ENCODE measurements at places on chromosomes 4 and X. TPM values are rescaled to one million over a fixed set of nuclear protein-coding genes. Genes with fewer than 3 reads are reported as not detected.

The FAM133A gene
- 1.3 TPM for total RNA-seq

The PHEX gene
- total RNA-seq, result 0.85 TPM

The SLC38A5 gene
- total RNA-seq, result 0.04 TPM

The PRMT9 gene
- 10.5 TPM for total RNA-seq

The CDS1 gene
- 3.7 TPM for total RNA-seq

GRCh38 chr4:151097759-151098158, 1.7 kb upstream of the RPS3A start:
- DNase-seq, result no peak

GRCh38 chr4:88211473-88212252, 53.2 kb upstream of the ABCG2 start:
- no peak for DNase-seq

GRCh38 chr4:20127626-20128025, 124.1 kb upstream of the SLIT2 start:
- DNase-seq, result no peak

DNA sequence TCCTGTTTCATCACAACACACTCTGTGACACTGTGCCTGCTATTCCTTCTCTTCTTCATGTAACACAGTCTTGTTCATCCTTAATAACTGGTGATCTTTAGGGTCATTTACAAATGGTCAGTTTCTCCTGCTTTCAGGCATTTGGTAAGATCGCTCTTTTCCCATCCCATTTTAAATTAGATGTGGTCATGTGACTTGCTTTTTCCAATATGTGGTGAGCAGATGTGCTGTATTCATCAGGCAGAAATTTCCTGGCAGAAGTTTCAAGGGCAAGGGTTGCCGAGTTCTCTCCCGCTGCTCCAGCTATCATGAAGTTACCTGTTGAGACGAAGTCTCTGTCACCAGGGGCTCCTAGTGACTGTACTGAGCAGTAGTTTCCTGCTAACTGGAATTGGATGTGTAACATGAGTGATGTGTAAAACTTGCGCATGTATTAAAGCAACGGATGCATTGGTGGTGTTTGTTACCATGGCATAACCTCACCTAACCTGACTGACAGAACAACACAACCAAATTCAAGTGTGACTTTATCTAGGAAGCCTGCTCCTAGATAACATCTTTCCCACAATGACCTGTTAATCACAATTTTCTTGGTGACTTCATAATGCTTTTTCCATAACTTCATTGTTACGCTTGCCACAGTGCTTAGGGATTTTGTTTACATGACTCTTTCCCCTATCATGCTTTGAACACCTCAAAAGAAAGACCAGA, 29.5 kb upstream of the BMPR1B start:
- DNase-seq, result no peak

DNA sequence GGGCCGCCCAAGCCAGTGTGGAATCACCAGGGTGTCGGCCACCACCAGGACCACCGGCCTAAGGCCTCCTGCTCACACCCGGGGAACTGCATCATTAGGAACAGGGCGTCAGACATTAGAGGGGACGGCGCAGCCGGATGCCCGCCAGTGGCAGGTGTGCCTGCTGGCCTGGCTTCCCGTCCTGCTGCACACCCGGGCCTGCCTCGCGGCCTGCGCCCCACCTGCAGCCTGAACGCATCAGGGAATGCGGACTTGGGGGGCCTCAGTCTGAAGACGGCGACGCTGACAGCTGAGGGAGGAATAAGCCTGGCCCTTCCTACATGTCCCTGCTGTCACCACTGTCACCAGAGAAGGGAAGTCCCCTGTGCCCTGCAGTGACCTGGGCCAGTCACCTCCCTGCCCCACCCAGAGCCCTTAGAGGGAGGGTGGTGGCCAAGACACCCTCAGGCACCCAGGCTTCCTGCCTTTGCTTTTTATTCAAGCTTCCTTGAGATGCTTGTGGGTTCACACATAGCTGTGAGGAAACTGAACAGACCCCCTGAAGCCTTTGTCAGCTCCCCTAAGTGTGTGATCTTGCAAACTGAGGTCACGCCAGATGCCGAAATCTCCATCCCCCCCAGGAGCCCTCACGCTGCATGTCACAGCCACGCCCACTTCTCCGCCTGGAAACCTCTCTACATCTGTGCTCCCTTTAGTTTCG, 3.2 kb downstream of the DGKQ start:
- DNase-seq, result no peak

DNA sequence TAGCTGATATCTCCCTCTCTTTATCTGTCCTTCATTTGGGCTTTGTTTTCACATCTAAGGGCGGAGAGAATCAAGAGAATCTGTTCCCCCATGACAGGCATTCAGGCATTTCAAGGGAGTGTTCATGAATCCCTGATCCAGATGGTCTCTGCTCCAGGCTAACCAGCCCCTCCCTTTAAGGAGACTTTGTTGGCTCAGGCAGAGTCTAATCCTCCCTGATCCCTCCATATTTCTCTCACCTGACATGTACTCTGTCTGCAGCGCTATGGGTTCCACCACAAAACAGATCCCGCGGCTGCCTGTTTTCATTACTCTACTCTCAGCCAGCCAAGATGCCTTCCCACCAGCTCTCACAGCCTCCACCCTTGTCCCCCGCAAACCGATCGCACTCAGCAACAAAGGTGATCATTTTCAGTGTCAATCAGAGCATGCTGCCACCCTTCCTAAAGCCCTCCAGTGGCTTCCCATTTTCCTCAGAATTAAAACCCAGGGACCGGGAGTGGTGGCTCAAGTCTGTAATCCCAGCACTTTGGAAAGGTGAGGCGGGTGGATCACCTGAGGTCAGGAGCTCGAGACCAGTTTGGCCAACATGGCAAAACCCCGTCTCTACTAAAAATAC, 30.3 kb upstream of the SLC2A9 start:
- DNase-seq, result no peak

DNA sequence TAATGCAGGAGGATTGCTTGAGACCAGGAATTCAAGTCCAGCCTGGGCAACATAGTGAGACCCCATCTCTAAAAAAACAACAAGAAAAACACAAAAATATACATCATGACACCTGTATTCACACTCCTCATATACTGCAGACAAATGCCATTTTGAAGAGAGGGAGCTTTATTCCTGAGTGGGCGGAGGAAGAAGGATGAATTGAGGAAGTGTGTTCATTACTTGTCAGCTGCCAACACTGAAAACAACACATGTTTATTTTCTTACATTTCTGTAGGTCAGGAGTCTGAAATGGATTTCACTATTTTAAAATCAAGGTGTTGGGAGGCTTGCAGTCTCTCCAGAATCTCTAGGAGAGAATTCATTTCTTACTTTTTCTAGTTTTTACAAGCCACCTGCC, 47.2 kb upstream of the CD99 start:
- no peak for DNase-seq

DNA sequence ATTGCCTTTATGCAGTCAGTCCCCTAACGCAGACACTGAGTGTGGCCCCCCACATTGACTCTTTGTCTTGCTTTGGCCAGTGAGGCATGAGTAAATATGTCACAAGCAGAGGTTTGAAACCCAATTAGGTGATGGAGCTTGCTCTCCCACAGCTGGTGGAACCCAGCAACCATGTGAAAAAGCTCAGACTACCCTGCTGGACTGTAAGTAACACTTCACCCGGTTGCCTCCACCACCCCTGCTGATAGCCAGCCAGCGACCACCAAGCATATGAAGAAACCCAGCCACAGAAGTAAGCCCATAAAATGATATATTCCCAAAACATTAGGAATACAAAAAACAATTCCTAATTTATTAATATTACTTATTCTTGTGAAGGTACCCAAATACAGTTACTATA, 21.6 kb upstream of the PDCL2 start:
- no peak for DNase-seq

DNA sequence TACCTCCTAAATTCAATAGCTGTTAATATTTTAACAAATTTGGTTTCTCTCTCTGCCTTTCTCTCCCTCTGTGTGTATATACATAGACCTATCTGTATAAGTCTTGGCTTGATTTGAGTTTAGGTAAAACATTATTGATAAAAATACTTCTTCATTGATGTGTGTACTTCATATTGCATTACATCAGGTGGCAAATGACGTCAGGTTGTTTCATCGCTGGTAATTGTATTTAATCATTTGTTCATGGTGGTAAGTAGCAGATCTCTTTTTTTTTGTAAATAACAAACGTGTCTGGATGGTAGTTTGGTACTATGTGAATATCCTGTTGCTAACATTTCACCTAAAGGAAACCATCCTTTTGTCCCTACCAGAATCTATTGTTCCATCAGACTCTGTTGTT, 55.1 kb downstream of the GALNT7 start:
- no peak for DNase-seq

DNA sequence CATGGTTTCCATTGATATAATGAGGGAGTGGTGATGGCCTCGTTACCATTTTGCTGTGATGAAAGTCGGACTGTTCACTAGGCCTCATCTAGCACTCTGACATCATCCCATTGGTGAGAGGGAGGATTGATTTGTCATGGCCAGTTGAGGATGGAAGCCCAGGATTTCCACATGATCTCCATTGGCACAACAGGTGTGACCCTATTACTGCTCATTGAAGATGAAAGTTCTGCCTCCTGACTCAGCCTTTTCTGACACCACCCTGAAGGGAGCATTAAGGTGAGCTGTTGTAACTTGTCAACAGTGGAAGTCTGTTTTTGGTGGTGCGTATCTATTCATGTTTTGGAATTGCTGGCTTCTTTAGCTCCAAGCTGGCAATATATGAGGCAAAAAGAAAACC, 144.2 kb downstream of the PABPC4L start:
- no peak for DNase-seq

DNA sequence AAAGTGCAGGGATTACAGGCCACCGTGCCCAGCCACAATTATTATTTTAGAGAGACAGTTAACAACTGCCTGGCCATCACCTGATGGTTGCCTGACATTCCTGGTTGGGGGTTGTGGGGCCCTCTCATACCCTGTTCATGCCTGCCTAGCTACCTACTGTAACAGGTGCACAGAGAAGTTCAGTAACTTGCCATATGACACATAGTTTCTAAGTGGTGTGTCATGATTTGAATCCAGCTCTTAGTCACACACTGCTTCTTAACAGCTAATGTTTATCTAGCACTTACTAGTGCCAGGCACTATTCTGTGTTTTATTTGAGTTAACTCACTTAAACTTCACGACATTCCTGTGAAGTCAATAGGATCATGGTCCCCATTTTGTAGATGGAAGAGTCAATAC, 122.7 kb upstream of the JADE1 start:
- DNase-seq, result no peak

GRCh38 chr4:80423553-80424224, 88.2 kb downstream of the CFAP299 start:
- DNase-seq, result no peak

GRCh38 chr4:116860891-116861290, 224.5 kb downstream of the TRAM1L1 start:
- DNase-seq, result no peak

- DNase-seq, result no peak
These were observed 50.4 kb upstream of the PGAM4 start for GRCh38 chrX:78019586-78020483.

DNA sequence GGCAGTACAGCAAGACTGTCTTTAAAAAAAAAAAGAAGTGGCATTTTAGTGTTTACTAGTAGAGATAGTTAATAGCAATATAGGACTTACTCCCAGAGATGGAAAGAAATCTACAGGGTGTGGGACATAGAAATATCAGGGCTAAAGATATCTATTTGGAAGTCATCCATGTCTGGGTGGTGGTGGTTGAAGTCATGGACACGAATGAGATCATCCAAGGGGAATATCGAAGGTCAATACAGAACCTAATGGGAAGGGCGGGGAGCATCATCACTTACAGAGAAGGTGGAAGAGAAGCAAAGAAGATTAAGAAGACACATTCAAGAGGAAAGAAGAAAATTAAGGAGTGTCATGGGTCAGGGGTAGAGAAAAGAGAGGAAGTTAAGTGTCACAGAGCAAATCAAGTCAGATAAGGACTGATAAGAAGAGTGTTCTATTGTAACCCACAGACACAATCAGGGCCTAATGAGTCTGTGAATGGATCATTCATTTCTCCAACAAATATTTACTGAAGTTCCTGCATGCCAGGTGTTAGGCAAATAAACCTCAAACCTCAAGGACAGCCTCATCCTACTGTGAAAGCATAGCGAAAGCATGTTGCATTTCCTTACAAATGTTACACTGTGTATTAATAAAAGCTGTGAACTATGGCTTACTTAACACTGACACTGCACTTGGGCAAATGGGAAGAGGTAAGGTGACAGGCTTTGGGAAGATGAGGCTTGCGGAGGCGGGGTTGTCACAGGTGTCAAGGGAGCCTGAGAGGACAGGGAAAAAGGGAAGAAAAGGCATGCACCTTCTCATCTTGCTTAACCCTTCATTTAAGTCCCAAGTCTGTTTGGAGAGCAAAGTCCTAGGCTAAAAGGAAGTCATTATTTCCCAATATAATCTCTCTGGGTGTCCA, 65.3 kb downstream of the ELOVL6 start:
- DNase-seq, result no peak

DNA sequence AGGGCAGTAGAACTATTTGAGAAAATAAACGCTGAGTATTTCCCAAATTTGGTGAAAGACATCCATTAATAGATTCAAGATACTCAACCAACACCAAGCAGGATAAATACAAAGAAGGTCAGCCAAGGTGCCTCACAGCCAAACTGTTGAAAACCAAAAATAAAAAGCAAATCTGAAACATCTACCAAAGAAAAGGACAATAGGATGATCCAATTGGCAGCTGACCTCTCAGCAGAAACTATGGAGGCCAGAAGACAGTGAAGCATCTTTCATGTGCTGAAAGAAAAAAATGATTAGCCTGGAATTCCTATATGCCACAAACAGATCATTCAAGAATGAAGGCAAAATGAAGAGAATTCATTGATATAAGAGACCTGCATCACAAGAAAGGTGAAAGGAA, 44.9 kb downstream of the USP46 start:
- no peak for DNase-seq

DNA sequence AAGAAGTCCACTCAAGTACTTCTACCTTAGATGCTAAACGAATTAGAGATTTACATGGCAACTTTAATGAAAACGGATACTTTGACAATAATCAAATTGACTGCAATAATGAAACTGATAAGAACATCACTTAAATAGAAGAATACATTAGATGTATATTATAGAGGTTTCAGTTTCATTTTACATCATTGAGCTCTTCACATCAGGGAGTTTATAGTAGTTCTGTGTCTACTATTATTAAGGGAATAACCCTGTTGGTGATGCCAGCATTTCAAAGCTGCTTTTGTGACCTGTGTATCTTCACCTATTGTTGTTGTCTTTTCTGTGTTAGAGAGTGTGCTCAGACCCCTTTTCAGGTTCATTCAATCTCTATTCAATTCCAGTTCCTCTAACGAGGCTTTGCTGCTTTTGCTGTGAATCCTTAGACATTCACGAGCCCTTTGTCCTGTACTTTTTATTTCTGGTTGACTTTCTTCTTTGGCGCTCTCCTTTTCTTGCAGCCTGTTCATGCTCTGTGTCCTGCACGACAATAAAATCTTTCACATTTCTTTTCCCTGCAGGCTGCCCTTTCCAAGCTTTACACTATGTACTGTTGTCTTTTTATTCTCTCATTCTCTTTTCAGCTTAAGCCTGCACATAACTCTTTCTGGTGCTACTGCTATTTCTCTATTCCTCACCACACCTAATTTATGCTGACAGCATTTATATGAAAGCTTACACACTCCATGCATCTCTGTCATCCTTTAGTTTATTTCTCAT, 232.1 kb downstream of the CPE start:
- no peak for DNase-seq

- no peak for DNase-seq
These were observed 68.6 kb upstream of the PPP3CA start for GRCh38 chr4:101415962-101416361.

GRCh38 chrX:1534301-1535168, 2.5 kb downstream of the P2RY8 start:
- DNase-seq, result no peak
